ENCODE measurements at places on chromosomes 2 and 18.

DNA sequence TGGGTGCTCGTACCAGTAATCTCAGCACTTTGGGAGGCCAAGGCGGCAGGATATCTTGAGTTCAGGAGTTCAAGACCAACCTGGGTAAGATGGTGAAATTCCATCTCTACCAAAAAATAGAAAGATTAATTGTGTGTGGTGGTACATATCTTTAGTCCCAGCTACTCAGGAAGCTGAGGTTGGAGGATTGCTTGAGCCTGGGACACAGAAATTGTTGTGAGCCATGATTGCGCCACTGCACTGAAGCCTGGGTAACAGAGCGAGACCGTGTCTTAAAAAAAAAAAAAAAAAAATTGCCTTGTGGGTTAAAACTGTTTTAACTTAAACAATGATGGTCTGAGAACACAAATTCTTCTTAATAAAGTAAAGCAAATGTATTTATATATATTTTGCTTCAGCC is 49.6 kb downstream of the ATP9B start:
- DNase-seq: no peak

DNA sequence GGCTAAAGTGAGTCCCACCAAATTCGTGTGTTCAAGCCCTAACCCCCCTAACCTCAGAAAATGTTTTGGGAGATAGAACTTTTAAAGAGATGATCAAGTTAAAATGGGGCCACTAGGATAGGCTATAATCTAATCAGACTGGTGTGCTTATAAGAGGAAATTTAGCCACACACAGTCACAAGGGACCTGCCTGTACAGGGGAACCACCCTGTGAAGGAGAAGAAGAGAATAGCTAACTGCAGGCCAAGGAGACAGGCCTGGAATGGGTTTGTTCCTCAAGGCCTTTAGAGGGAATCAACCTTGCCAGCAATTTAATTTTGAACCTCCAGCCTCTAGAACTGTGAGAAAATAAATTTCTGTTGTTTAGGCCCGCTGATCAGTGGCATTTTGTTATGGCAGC is 36.0 kb upstream of the TANK start:
- DNase-seq: no peak

DNA sequence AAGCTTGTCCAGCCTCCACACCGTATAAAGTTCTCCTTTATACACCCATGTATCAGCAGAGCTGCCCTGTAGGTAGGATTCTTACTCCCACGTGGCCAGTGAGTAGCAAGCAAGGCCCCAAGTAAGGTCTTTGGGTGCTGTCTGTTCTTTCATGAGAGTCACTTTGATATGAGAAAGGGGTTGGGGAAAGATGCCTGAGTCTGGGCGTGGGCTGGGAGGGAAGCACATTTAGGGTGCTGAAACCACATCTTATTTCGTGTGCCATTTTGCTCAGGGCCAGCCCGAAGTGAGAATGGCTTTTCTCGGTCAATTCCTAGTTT is 436 bp upstream of the ITPRIPL1 start:
- no peak for DNase-seq

GRCh38 chr2:17223211-17223610 is 295.0 kb downstream of the RAD51AP2 start:
- no peak for DNase-seq

GRCh38 chr18:44325903-44326635 is 354.6 kb upstream of the SETBP1 start:
- DNase-seq: no peak

- no peak for DNase-seq
Measured at GRCh38 chr2:235283246-235283645, 210.6 kb upstream of the AGAP1 start.
